ENCODE measurements at places on chromosomes 3 and 15.

- no peak for DNase-seq
Measured at GRCh38 chr3:13608969-13609725, 60.2 kb downstream of the FBLN2 start.

DNA sequence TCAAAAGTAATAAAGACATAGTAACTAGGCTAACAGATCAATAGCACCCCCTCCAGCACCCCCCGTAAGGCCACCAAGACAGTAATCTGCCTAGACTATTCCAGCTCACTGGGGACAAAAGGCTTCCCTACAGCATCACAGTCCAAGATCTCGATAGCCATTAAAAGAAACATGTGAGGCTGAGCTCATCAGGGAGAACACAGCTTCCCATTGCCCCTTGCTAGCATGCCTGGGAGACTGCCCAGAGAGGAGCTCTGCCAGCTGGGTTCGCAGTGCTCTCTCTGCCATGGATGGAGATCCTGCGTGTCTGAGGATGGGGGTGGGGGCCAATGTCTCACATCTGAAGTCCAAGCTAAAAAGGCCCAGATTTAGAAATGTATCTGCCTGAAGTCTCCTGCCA is 17.8 kb downstream of the LRIG1 start:
- DNase-seq, result peak; percentile 62

GRCh38 chr15:67059127-67059553 is 6.3 kb upstream of the SMAD3 start:
- DNase-seq, result peak; percentile 71

GRCh38 chr3:66441129-66441528 is 59.7 kb downstream of the LRIG1 start:
- no peak for DNase-seq

DNA sequence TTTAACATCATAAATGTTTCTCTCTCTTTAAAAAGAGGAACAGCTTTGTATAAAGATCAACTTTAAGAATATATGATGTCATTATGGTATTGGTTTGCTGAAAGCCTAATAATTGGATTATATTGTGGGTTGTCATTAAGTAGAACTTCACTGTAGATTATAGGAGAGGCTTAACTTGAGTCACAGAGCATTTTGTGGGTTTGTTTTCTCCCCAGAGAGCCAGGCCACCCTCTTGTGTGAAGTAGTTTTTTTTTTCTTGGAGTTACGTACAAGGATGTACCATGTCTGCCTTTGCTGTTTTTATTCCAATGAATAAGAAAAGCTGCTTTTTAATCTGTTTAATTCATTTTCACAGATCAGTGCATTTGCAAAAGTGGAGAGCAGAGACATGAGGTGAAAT is 354.8 kb upstream of the TBL1XR1 start:
- DNase-seq, result no peak

- DNase-seq, result no peak
Measured at GRCh38 chr15:77630956-77631744, 1.6 kb downstream of the LINGO1 start.

DNA sequence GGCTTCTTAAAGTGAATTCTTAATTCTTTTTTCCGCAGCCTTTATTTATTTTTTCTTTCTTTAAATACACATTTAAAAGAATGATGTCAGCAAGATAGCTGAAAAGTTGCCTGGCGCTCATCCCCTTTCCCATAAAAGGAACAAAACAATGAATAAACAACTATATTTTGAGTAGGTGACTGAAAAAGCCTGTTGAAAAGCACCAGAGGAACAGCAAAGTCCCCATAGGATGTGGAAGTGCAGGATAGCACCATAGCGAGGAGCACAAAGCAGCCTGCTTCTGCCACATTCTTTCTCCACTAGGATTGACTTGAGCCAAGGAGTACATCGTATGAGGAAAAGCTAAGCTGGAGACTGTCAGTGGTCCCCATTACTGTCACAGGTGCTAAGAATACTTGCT is 754.9 kb downstream of the SQOR start:
- DNase-seq, result no peak

DNA sequence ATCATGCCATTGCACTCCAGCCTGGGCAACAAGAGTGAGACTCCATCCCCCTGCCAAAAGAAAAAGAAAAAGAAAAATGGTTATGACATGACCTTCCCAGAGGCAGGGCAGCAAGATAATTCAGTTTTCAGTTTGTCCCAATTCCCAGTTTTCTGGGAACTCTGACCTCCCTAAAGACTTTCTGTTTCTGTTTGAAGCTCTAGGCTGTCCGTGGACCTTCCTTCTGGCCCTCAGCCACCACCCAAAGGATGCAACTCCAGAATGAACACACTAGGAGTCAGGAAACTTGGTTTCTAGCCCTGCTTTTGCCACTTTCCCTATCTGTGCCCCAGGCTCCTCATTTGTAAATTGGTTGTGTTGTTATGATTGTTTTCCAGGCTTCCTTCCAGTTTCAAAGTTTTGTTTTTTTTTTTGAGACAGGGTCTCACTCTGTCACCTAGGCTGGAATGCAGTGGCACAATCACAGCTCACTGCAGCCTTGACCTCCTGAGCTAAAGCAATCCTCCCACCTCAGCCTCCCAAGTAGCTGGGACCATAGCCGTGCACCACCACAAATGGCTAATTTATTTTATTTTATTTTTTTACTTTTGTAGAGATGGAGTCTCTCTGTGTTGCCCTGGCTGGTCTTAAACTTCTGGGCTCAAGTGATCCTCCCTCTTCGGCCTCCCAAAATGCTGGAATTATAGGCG is 68.6 kb downstream of the CDC25A start:
- DNase-seq, result peak; percentile 71

- DNase-seq, result no peak
Measured at GRCh38 chr3:184296616-184297015, 2.4 kb upstream of the PSMD2 start.

GRCh38 chr3:20424086-20424485 is 238.1 kb upstream of the SGO1 start:
- DNase-seq, result no peak

Measured in adrenal gland (tissue), 19 donors.